ENCODE measurements at places on chromosomes 6 and 20.

- DNase-seq, result peak; percentile 97
Observed at GRCh38 chr6:111603040-111603439, 2.6 kb downstream of the TRAF3IP2 start.

DNA sequence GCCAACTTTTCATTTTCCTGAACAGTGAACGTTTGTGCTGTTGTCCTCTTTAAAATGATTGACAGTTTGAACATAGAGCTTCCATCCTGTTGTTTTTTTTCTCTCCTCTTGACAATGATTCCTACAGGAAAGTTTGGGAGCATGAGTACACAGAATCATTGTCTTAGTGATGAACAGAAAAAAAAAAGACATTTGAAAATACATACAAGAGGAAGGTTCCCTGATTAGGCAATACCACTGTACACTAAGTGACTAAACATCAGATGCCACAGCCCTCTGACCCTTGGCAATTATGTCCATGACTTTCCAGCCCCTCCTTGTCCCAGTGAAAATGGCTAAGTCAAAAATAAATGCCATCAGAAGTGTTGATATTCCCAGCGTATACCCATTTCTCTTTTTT lies 71.5 kb downstream of the RTN4IP1 start:
- peak; percentile 43 for DNase-seq

GRCh38 chr6:37874726-37875125 lies 55.2 kb downstream of the ZFAND3 start:
- no peak for DNase-seq

DNA sequence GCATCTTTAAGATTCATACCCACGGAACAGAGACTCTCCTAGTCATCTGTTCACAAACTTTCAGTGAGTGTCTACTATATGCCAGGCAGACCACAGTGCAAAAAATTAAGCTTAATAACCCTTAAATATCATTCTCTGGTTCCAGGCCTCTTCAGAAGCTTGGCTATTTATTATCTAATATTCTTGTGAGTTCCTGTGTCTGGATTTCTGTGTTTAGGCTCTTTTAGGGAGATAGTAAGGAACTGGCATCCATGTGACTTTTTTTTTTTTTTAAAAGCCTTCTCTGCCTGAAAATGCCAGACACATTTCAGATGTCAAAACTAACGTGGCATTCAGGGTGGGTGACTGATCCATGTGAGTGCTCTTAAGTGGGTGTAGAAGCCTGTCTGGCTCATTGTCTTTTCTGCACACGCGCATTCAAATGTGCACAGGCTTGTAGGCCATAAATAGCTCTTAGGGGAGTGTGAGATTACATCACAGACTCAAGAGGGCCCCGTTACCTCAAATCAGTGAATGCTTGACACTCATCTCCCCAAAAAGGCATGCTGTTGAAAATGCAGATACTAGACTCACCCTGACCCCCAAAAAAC lies 141.9 kb downstream of the GMPR start:
- no peak for DNase-seq

- no peak for DNase-seq
Observed at GRCh38 chr20:50429412-50429811, 80.8 kb upstream of the PTPN1 start.

GRCh38 chr6:6046716-6047115 lies 40.0 kb upstream of the NRN1 start:
- DNase-seq, result no peak

GRCh38 chr6:38198219-38198618 lies 378.7 kb downstream of the ZFAND3 start:
- no peak for DNase-seq

GRCh38 chr6:14012313-14013030 lies 87.7 kb downstream of the RNF182 start:
- no peak for DNase-seq

- DNase-seq, result no peak
Observed at GRCh38 chr6:122631571-122632249, 21.5 kb downstream of the PKIB start.

GRCh38 chr6:149925974-149926777 lies 3.3 kb upstream of the RAET1G start:
- peak; percentile 70 for DNase-seq

DNA sequence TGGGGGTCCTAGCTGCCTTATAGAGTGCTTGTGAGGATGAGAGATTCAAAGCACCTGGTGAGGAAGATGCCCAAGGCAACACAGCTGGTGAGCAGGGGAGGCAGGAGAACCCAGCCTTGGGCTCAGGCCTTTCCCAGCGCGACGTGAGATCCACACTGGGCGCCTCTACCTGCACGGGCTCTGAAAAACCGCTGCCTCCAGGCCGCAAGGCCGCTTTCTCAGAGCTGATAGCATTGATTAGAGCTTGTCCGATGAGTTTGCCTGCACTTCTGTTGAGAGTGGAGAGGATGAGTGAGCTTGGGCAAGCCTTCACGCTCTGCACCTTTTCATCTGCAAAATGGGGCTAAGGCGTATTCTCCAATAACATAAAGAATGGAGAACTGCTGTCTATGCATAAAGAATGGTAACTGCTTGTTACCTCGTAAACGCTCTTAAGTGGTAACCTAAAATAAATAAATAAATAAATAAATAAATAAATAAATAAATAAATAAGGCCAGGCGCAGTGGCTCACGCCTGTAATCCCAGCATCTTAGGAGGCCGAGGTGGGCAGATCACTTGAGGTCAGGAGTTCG lies 916 bp downstream of the PABPC1L start:
- DNase-seq, result no peak

DNA sequence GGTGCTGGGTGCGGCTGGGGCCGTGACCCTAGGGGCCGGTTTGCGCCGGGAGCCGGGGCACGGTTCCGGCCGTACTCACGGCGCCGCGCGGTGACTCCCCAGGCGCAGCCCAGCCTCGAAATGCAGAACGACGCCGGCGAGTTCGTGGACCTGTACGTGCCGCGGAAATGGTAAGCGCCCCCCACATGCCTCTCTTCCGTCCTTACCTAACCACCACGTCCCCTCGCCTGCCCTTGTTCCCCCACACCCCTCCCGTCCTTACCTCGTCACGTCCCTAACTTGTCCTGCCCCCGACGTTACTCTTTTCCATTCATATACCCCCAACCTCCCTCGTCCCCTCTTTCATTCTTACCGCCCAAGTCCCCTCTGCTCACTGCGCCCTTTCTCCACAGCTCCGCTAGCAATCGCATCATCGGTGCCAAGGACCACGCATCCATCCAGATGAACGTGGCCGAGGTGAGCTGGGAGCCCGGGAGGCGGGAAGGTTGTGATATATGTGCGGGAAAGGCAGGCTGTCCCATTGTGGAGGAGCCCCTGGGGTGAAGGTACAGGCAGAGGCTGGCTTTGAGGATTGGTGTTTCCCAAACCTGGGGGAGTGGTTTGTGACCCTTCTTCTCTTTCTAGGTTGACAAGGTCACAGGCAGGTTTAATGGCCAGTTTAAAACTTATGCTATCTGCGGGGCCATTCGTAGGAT lies 463 bp downstream of the RPS21 start:
- no peak for DNase-seq

DNA sequence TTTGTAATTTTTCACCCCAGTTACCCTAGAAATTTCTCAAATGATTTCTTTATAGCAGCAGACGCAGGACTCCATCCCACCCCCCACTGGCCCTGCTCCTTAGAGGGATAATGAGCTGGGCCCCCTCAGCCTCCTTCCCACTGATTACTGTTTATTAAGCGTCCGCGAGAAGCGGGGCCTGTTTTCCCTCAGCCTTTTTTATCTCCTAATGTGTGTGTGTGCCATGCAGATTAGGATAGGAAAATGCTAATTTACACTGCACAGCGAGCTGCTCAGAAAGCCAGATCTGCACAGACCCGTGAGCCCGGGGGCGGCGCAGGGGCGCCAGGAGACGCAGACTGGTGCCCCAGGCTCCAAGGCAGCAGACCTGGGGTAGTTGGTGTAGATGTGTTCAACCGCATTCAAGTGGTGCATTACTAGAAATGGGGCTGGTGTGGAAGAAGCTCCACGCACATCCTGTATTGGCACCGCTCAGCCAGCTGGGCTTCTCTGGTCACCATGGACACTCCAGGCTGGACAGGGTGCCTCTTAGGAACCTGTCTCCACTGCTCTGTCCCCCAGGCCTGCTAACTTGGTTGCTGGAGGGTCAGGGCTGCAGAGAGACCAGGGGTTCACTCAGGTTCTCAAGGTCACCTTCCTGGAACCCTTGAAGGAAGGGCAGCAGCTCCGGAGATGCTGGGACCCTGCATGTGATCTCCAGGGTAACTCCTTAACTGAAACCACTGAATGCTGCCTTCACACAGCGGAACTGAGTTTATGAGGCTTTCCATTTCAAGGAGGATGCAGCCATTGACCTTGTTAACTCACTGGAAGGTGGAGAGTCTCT lies 256.3 kb downstream of the ERMARD start:
- DNase-seq, result no peak

GRCh38 chr6:15481390-15482291 lies 181.2 kb downstream of the DTNBP1 start:
- no peak for DNase-seq

DNA sequence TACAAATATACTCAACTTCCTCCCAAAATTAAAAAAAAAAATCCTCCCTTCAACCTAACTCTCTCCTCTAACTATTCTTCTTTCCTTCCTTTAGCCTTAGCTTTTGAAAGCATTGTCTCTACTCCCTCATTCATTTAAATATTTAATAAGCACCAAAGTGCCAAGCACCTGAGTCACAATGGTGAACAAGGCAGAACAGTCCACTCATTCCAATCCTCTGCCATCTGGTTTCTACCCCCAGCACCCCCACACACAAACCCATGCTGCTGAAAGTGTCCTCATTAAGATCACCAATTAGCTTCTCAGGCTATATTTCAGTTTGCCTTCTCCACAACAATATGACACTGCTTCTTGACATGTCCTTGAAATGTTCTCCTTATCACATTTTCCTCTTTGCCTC lies 76.3 kb downstream of the DTNBP1 start:
- DNase-seq, result no peak

GRCh38 chr6:23269436-23269835 lies 700.1 kb downstream of the HDGFL1 start:
- peak; percentile 71 for DNase-seq

- DNase-seq, result no peak
Observed at GRCh38 chr20:61953037-61954021, 112.4 kb downstream of the TAF4 start.

GRCh38 chr6:98241630-98242029 lies 592.7 kb upstream of the POU3F2 start:
- DNase-seq, result no peak

DNA sequence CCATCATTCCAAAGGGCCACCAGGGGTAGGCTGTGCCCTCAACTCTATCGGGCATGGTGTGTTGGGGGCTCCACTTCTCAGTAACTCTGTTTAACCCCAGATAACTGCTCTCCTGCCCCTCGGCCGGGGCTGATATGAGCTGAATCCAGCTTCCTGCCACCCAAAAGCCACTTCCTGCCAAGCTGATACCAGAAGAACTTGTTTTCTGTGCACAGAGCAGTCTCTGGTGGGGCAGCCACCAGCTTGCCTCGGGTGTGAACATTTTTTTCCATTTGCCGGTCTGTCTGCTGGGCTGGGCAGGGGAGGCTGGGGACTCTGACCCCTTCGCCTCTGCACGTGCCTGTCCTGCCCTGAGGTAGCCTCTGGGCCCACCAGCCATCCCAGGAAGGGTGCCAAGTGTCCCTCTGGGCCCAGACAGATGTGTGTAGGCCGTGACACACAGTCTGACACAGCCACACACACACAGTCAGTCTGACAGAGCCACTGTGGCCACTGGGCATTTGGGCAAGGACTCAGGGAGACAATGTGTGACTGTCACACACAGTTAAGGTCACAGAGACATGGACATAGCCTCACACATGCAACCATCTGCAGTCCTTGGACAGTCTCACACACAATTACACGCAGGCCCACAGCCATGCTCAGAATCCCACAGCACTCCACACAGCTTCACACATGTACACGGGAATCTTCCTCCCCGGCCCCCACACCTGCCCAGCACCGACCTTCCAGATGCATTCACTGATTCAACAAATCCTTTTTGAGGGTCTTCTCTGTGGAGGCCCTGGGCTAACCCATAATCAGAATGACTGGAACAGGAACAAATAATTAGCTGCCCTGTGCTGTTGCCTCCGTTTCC lies 45.1 kb downstream of the NOL4L start:
- DNase-seq, result no peak

- DNase-seq, result no peak
Observed at GRCh38 chr20:60104993-60105803, 147.0 kb downstream of the CDH26 start.

DNA sequence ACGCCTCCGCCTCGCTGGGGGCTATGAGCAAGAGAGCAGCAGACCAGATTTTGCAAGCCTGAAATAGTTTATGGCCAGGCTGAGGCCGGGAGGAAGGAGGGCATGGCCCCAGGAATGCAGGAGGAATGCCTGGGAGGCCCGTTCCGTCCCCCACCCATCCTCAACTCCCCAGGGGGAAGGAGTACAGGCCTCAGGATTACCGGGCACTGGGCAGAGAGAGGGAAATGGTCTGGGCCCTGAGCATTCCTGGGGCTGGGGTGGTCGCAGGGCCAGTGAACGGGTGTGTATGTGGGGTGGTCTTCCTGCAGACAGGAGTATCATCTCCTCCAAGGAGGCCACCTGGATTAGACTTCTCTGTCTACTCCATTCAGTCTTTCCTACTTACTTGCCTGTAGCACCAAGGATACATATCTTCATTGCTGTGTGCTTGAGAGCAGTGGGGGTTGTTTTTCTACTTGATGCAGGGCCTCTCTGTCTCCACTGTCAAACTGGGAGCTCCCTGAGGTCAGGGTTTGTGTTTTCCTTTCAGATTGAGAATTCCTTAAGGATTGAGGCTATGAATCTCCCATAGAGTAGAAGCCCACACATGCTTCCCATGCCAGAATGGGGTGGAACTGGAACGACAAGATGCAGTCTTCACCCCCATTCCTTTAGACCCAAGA lies 81.3 kb downstream of the VEGFA start:
- peak; percentile 87 for DNase-seq

DNA sequence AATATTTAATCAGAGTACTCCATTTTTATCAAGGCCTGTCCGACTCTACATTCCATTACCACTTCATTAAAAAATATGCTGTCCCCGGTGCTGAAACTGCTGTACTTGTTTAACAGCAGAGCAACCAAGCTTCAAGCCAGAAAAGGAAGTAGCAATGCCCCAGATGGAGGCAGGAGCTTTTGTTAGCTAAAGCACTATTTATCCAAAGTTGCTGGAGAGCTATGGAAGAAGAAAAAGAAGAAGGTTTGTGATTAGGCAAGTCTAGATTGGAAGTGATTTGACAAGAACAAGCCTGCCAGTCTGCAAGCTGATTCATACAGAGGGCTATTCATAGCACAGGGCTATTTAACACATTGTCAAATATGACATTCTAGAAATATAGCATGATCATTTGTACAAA lies 160.9 kb upstream of the SPTLC3 start:
- DNase-seq, result no peak

GRCh38 chr6:125853756-125854155 lies 63.0 kb downstream of the NCOA7 start:
- DNase-seq, result peak; percentile 20

- DNase-seq, result no peak
Observed at GRCh38 chr6:159213405-159213804, 44.2 kb downstream of the FNDC1 start.
